ENCODE measurements at places on chromosomes 6 and 20.

GRCh38 chr20:59743308-59743707, 139.0 kb downstream of the PHACTR3 start:
- DNase-seq = no peak

- DNase-seq = no peak
Observed at GRCh38 chr20:33676652-33677645, 2.7 kb upstream of the NECAB3 start.

- no peak for DNase-seq
Observed at GRCh38 chr20:37326666-37327065, 19.3 kb upstream of the SRC start.

DNA sequence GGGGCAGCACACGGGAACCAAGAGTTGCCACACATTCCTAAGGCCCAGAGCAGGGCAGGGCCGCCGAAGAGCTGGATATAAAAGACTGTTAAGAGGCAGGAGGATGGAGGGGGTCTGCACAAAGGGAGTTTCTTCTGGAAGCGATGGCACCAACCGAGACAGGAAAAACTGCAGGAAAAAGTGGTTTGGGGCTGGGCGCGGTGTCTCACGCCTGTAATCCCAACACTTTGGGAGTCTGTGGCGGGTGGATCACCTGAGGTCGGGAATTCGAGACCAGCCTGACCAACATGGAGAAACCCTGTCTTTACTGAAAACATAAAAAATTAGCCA, 41.8 kb downstream of the SSR1 start:
- DNase-seq = no peak

DNA sequence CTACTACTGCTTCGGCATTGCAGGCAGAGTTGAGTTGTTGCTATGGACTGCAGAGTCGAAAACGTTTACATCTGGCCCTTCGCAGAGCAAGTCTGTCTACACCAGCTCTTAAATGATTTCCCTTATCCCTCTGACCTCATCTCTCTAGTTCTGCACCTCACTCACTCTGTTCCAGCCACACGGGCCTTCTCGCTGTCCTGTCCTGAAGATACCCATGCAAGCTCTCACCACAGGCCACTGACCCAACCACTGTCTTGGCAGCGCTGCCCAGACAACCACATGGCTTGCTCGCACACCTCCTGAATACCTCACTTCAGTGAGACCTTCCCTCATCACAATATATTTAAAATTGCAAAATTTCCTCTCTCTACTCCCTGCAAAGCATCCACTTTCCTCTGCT, 31.4 kb downstream of the B4GALT5 start:
- no peak for DNase-seq

- no peak for DNase-seq
Observed at GRCh38 chr20:44024820-44025580, 110.3 kb downstream of the TOX2 start.

- no peak for DNase-seq
Observed at GRCh38 chr20:63544958-63545516, 2.5 kb downstream of the SRMS start.

GRCh38 chr20:35307666-35308653, 15.7 kb upstream of the FAM83C start:
- no peak for DNase-seq

DNA sequence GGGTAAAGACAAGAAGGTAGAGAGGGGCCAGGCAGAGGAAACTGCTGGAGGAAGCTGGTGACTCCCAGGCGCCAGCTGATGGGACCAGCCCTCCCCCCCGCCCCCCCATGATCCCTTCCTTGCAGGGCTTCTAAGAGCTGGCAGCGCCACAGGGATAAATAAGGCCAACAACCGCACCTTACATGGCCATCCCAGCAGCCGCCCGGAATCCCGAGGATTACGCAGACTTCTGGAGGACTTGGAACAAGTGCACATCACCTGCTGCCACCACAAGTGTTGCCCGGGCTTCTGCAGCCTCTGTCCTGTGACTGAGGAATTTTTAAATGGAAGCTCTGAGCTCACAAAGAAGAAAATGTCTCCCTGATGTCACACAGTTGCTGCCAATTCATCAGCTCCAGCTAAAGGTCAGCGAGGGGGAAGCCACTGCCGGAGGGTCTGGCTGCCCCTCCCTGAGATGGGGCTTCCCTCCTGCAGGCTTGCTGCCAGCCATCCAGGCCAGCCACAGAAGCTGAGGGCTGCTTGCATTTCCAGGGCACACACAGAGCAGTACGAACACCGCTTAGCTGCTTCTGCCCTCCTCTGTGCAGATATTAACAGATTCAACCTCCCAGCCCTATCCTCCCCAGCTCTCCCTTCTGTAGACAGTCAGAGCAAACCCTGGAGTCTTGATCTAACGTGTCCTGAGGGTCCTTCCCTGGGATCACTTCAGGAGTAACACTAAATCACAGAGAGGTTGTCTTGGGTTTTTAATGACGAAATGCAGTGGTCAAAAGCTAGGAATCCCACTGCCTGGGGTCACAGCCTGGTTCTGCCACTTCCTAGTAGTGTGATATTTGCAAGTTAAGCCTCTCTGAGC, 38.6 kb upstream of the PIM1 start:
- DNase-seq = no peak

Measured in naive thymus-derived CD8-positive, alpha-beta T cell (primary cell).